ENCODE measurements at places on chromosomes 11 and 22.
A peak's percentile ranks its signal among the peaks of the same experiment; 100 is the strongest.

- DNase-seq: no peak
Observed at GRCh38 chr11:2480874-2481220, 36.0 kb downstream of the KCNQ1 start.

DNA sequence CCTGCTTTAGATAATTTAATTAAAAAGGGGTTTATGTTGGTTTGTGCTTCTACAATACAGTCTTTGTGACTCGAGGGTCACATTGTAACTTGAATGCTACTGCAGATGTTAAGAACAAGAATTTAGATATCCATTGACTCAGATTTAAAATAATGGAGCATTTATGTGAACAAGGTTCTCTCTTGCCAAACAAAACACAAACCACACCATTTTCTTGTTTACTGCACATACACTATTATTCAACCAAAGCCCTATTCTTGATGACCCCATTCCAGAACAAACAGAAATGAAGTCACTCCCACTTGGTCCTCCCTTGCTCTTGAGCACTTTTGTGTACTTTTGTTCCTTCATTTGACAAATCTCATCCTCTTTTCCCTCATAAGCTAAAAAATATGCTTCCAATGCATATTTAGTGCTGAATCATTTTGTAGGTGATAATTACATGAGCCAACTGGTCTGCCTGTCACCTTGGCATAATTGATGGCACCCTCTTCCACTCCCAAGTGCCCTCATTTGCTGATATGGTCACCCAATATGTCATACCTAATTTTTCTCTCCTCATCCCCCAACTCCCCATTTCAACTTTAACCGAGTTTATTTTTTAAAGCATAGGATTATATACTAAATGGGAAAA lies 2.8 kb downstream of the C11orf71 start:
- DNase-seq: no peak

DNA sequence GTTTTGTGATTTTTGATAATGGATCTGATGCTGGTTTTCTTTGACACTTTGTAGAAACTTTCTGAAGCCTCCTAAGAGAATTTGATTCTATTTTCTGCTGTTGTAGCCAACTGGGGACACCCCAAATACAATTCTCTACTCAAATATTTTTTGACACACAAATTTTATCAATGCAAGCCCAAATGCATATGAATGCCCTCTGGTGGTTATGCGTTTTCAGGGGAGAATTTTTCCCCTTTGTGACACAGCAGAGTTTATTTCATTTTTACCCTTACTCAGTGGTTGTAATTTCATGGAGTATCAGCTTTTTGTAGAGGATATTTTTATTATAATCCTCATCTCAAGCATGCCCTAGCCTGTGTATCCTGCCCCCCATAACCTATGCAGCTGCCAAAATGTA lies 44.7 kb upstream of the MTMR2 start:
- DNase-seq: no peak

GRCh38 chr22:27729246-27729645 lies 72.3 kb downstream of the MN1 start:
- no peak for DNase-seq

GRCh38 chr22:37010174-37010573 lies 9.1 kb downstream of the TST start:
- no peak for DNase-seq

DNA sequence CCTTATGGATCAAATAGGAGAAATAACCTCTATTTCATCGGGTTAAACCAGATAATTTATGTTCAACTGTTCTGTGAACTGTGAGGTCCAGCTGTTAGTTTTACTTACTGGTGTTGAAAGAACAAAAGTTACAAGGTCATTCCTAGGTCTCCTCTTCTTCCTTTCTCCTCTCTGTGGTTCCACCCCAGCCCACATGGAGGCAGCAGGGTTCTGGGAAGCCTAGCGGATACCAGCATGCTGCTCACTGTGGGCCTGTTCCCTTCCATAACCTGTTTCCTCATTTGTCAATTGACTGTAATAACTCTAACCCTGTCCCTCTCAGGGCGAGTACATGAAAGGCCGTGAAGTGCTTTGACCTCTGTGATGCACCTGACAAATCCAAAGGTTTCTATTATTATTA lies 27.8 kb downstream of the RELT start:
- no peak for DNase-seq

GRCh38 chr11:133957900-133958299 lies 1.1 kb upstream of the IGSF9B start:
- DNase-seq: no peak

DNA sequence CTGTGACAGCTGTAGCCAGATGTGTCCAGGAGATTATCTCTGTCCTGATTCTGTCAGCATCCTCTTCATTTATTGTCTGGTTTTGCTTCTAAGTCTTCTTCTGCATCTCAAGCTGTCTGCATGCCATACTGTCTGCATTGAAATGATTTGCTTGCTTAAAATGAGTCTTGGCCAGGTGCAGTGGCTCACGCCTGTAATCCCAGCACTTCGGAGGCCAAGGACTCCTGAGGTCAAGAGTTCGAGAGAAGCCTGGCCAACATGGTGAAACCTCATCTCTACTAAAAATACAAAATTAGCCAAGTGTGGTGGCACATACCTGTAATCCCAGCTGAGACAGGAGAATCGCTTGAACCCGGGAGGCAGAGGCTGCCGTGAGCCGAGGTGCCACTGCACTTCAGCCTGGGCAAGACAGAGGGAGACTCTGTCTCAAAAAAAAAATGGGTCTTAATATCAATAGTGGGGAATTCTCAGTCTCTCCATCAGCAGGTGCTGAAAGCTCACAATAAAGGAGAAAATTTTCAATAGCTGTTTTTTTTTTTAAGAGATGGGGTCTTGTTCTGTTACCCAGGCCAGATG lies 39.2 kb upstream of the AMPD3 start:
- DNase-seq: no peak

GRCh38 chr22:26711205-26711963 lies 54.0 kb downstream of the MIAT start:
- DNase-seq: no peak

DNA sequence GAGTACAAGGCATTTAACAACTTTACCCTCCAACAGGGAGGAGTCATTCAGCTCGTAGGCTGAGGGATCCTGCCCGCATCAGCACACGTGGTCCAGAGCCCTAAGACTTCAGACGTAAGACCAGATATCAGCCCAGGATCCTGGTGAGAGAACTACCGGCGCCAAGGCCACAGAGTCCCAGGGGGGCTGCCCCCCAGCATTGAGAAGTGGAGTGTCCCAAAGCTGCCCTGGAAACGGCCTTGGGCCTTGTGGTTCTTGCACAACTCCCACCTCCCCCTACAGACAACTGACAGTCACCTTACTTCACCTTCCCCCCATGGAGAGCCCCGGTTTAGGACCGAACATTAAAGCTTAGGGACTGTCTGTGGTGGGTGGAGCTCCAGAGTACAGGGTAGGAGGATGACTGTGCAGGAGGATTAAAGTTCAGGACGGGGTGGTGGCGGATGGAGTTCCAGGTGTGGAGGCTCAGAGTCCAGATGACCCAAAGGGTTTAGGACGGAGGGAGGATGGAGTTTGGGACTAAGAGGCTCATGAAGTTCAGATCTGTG lies 1.0 kb downstream of the C11orf91 start:
- DNase-seq: no peak

GRCh38 chr11:35458846-35459245 lies 39.5 kb upstream of the SLC1A2 start:
- DNase-seq: no peak

- no peak for DNase-seq
Observed at GRCh38 chr11:61976420-61976800, 9.0 kb upstream of the FTH1 start.

GRCh38 chr11:70826541-70827335 lies 425.6 kb downstream of the SHANK2 start:
- no peak for DNase-seq

- DNase-seq: no peak
Observed at GRCh38 chr11:5705688-5706087, 16.1 kb downstream of the TRIM22 start.

- DNase-seq: no peak
Observed at GRCh38 chr11:8567602-8568198, 26.3 kb downstream of the STK33 start.

DNA sequence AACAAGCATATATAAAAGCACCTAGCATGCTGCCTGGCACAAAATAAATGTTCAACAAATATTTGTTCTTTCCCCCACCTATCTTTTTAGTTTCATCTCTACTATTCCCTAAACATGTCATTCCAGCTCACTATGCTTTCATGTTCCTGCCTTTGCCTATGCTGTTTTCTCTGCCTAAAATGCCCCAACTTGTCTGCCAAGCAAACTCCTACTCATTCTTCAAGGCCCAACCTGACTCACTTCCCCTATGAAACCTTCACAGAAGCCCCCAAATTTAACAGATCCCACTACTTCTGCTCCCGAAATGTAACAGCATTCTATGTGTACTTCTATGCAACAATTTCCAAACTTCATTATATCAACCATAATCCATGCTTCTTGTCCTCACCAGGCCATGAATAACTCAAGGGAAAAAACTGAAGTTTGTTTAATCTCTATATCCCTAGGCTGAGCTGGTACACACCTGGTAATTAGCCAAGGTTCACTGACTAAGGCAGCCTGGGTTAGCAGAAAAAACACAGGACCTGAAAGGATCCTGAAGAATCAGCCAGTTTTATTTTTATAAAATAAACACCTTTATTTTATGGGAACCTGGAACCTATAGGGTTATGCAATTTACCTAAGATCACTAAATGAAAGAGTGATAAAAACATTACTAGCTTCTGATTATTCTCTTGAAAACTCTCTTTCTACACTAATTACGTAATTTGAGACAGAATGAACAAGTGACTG lies 72.2 kb downstream of the PAK1 start:
- no peak for DNase-seq

- DNase-seq: no peak
Observed at GRCh38 chr22:19723232-19723982, at the start of gene GP1BB. GP1BB (plus strand) TSS chr22:19723539; CDS start chr22:19723570, 31 bp downstream.

GRCh38 chr22:35555483-35555890 lies 14.9 kb downstream of the RASD2 start:
- no peak for DNase-seq

GRCh38 chr11:102426000-102426399 lies 26.6 kb downstream of the TMEM123 start:
- no peak for DNase-seq

- DNase-seq: no peak
Observed at GRCh38 chr22:40567106-40567505, 69.4 kb downstream of the MRTFA start.

DNA sequence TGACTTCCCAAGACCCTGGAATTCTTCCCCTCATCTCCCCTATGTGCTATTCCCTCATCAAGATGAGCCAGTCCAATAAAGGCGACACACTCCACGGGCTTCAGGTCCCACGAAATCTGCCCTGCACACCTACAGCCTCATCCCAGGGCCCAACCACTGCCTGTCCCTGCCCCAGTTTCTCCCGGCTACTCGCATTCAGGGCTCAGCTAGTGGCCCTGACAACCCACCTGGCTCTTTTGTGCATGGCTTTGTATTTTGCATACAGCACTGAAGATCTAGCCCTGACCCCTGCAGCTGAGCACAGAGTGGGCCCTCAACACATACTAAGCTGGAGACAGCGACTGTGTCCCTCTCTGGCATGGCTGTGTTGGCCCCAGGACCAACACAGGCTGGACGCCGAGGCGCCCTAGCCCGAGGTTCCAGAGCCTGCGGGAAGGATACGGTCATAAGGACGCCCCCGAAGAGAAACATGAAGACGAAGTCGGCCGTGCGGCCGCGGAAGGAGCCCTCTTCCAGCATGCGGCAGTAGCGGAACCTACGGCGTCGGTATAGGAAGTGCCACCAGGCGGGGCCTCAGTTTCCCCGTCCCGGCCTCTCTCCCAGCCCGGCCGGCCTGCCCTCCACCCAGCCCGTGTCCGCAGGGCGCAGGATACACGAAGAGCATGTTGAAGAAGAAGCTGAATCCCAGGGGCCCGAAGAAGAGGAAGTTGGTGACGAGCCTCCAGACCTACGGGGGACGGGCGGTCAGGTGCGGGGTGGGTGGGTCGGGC lies 710 bp downstream of the DERL3 start:
- peak; percentile 7 for DNase-seq

GRCh38 chr11:923691-924405 lies 1.8 kb upstream of the AP2A2 start:
- DNase-seq: no peak

GRCh38 chr11:69819541-69820070 lies 390 bp upstream of the FGF3 start:
- DNase-seq: no peak

DNA sequence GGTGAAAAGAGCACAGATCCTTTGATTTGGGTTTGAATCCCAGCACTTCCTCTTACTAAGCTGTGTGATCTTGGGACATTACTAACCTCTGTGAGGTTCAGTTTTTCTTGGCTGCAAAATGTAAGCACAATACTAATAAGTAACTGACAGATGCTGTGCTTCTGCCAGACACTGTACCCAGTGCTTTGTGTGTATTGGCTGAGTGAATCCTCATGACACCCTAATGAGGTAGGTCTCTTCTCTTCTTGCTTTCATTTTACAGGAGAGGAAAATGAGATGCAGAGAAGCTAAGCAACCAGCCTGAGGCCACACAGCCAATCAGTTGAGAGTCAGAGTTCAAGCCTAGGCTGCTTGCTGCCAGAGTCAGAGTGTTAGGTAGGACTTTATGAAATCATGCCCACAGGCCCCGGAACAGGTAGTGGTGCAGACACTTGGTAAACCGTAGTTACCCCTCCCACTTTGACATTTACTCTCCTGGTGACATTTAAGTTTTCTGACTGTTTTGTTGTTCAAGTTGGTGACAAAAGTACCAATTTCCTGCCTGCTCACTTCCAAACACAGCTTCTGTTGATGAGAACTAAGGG lies 21.2 kb downstream of the PTPRJ start:
- peak; percentile 70 for DNase-seq

GRCh38 chr22:44669561-44669976 lies 32.4 kb upstream of the PRR5 start:
- no peak for DNase-seq

DNA sequence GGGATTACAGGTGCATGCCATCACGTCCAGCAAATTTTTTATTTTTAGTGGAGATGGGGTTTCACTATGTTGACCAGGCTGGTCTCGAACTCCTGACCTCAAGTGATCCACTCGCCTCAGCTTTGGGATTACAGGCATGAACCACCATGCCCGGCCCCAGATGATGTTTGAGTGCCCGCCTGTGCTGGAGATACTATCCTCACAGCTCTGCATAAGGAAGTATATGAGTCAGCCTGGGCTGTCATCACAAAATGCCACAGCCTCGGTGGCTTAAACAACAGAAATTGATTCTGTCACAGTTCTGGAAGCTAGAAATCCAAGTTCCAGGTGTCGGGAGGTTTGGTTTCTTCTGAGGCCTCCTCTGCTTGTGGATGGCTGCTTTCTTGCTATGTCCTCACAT lies 119.3 kb downstream of the OSBP2 start:
- DNase-seq: no peak

GRCh38 chr11:58097437-58097836 lies 27.9 kb downstream of the OR9I1 start:
- no peak for DNase-seq

DNA sequence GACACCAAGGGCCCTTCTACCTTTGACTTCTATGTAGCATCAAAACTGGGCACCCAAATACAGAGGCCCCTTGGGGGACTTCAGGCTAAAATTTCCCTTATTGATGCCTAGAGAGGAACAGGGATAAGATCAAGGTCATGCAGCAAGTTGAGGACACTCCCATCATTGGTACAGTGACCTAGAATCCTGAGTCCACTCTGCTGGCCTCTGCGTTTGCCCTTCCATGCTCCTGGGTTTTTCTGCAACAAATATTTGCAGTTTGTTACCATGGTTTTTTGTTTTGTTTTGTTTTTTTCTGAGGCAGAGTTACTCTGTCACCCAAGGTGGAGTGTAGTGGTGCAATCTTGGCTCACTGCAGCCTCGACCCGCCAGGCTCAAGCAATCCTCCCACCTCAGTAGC lies 64.2 kb downstream of the THAP12 start:
- DNase-seq: no peak
